ENCODE measurements at places on chromosomes 5 and 9.

GRCh38 chr9:71628247-71628646, 140.1 kb downstream of the CEMIP2 start:
- no peak for DNase-seq

GRCh38 chr5:616484-617039, 4.4 kb downstream of the CEP72 start:
- no peak for DNase-seq

GRCh38 chr5:55800924-55801323, 50.2 kb upstream of the IL31RA start:
- DNase-seq = no peak

DNA sequence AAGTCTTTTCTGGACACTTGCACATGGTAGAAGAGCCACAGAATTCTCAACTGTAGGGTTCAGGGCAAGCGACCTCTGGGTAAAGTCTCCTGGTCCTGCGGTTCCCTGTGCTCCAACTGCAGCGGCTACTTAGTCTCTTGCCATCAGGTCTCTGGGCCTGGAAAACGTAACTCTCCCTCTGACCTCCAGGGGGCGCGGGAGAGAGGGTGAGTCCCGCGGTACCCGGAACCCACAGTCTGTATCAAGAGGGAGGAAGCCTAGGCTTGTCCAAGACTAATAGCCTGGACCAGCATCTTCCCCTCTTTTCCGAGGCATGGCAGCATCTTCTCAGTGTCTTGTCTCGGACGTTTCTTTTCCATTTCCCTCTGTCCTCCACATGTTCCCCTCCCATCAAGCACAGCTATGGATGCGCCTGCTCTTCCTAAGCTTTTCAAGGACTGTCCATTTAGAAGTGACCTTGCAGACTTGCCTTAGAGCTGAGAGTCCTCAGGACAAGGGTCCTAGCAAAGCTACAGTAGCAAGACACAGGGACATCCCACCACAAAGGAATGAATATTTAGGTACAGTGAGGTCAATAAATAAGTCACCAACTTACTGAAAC, 59.3 kb downstream of the FSTL4 start:
- DNase-seq = peak; percentile 24

DNA sequence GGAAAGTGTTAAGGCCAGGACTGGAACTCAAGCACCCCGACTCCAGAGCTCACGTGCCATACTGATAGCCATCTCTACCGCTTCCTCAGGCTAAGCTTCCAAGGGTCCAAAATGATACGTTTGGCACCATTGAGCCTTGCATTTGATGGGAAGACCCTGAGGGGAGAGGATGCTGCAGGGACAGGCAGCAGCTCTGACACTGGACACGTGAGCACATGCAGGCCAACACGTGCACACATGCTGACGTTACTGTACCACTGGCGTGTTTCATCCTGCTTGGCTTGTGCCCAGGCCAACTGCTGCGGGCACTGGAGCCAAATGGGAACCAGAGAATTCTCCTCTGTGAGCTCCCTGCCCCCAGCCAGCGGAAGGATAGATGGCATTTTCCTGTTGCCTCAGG, 5.2 kb downstream of the FAT2 start:
- DNase-seq = no peak

DNA sequence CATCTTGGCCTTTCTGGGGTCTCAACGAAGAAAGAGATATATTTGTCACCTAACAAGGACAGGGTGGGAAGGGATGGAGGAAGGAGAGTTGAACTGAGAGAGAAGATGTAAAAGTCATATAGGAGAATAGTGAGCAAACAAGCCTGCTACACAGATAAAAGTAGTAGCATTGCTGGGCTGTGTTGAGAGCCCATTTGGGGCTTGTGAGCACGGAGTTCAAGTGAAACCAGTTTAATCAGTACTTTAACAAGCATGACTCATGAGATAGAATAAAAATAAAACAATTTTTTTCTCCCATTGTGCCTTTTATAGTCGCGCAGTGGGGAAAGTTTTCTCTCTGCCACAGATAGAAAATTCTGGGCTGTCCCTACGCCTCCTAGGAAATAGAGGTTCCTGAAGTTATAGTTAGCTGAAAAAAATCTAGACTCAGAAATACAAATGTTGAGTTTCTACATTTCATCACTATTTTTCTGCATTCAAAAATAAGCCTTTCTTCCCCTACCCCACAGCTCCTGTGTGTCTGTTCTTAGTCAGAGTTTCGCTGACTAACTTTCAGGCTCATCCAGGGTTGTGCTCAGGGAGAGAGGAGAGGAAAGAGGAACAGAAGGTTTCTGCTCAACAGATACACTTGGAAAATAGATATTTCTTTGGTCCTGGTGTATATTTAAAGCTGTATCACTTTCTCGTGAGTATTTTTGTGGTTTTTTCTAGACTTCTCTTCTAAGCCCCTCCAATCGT, 395.8 kb upstream of the ADAMTSL1 start:
- no peak for DNase-seq

GRCh38 chr5:124705577-124705976, 40.9 kb downstream of the ZNF608 start:
- no peak for DNase-seq

DNA sequence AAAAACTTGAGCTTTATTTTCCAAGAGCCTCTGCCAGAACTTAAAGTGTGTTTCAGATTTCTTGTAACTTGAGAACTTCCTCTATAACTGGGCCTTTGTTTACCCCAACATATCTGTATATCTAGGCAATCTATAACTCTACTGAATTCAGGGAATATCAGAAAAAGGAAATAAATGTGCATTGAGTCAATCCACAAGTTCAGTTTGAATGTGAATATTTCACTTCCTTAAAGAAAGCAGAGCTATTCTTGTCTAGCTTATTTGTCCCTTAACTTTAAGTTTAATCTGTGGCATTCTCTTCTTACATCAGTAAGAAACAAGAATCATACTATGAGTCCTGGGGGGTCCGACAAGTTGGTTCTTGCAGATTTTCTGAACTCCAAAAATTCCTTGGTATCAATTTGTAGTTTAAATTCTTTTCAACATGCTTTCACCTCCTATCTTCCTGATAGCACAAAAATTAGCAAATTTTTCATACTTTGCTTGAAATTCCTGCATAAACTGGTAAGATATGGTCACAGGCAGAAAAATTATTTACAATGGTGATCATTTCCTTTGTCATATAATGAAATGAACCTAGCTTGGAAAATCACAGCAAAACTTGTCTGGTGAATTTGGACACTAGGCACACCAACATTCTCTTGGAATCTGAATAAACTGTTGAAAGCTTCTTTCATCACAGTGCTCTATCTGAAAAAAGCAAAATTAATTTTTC, 19.8 kb upstream of the ITGA1 start:
- DNase-seq = no peak

- DNase-seq = no peak
Observed at GRCh38 chr9:109225629-109226028, 58.6 kb upstream of the FRRS1L start.

DNA sequence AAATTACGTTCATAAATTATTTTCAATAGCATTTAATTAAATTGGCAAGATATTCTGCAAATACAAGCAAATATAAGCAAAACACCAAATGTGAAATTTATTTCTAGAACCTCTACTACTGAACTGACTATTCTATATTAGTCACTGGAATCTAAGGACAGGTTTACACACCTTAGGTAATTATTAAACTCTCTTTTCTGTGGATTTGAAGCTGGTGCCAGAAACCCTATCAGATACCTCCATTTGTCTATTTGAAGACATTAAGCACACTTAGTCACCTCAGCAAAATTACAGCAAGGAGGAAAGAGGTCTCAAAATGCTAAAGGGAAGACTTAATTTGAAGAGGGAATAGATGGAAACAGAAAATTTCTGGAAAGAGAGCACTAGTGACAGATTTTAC, 83.4 kb downstream of the CPLANE1 start:
- DNase-seq = no peak

GRCh38 chr9:94813379-94813778, 86.9 kb downstream of the AOPEP start:
- DNase-seq = no peak

DNA sequence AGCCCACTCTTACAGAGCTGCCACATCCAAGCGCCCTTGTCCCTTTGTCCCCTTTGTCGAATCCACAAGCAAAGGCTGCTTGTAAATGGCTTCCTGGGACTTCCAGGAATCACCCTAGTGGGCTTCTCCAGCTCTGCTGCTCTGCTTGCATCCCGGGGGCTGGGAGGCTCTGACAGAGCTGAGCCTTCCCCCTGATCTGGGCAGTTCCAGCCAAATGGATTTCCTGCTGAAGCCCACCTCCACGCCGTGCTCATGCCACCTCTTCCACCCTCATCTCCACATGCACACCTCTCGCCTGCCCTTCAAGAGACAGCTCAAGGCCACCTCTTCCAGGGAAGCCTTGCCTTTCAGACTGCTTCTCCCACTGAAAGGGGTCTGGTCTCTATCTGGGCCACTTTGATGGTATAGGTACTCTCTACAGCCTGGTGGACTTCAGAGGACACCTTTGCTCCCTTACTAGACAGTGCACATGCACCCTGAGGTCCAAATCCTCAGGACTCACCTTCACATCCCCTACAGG, 106.2 kb downstream of the LHFPL2 start:
- no peak for DNase-seq

GRCh38 chr9:99222416-99223270, 561 bp downstream of the SEC61B start:
- no peak for DNase-seq

- DNase-seq = no peak
Observed at GRCh38 chr9:132026932-132027585, 52.6 kb downstream of the MED27 start.

- DNase-seq = no peak
Observed at GRCh38 chr9:95316794-95317118, 753 bp downstream of the FANCC start.

DNA sequence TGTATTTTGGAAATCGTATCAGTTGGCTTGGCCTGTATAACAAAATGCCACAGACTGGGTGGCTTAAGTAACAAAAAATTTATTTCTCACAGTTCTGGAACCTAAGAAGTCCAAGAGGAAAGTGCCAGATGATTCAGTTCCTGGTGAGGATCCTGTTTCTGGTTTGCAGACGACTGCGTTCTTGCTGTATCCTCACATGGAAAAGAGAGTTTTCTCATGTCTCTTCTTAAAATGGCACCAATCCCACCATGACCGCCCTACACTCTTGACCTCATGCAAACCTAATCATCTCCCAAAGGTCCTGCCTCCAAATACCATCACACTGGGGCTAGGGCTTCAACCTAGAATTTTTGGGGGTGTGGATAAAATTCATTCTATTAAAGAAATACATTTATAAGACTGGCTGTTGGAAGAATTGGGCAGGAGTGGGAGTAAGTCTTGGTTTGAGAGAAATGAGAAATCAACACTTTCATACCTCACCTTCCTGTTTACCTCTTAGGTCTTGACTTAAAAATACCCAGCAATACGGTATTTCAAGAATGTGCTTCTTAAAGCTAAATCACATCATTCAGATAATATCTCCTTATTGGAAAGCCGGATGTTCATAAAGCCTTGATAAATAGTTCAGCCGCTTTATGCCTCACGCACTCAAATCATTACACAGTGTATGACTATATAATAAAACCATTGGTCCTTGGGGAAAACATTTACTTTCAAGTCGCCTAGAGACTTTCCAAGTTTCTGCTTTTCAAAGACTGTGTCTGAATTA, 28.7 kb downstream of the PTTG1 start:
- no peak for DNase-seq

DNA sequence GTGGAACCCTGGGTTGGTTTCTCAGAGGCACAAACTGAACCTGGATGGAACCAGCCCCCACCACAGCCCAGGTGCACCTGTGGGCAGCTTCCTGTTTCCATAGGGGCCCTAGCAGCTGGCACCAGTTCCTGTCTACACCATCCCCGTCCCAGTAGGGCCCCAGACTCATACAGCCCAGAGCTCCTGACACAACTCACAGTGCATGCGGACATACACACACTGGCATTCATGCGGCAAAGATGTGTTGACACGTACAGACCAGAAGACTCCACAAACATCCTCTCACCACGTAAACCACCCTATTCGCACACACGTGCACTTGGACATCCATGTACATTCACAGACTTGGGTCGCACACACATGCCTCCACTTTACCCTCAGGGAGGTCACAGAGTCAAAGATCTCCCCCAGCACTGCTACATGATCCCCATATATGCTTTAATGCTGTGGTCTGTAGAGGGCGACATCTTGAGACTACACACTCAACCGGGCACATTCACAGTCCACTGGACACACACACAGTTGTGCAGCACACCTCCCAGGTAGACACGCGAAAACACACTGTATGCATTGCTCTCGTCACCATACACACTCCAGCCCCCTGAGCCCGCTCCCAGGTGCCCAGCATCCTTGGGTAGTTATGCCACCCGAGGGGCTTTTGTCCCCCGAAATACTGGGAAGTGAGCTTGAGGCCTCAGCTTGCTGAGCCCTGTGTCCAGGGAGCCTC, 22.4 kb downstream of the CXXC5 start:
- DNase-seq = no peak

DNA sequence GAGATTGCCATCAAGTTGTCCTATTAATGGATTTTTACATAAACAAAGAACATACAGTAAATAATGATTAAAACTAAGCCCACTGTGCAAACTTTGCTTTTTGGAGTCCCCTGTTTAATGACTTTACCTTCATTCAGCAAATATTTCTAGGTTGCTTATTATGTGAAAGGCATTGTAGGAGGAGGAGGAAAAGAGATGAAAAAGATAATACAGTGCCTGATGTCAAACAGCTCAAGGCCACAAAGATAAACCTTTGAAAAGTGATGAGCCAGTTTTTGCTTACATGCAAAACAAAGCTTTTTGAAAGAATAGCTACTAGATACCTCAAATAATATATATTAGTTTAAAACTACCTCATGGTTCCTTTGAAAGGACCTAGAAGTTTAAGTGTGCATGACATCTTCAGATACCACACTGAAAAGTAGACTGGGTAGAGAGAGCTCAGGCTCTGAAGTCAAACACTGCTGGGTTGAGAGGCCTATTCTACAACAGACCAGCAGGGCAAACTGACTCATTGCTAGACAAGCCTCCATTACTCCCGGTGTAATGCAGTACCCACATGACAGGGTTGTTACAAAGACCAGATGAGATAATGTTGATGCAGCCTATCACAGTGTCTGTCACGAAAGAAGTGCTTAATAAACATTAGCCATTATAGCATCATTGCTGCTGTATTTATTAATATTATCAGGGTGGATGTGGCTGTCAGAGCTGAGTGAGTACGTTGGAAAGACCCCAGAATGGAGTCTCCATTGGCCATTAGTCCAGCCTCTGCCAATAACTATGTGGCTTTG, 11.8 kb downstream of the DEPDC1B start:
- DNase-seq = no peak

DNA sequence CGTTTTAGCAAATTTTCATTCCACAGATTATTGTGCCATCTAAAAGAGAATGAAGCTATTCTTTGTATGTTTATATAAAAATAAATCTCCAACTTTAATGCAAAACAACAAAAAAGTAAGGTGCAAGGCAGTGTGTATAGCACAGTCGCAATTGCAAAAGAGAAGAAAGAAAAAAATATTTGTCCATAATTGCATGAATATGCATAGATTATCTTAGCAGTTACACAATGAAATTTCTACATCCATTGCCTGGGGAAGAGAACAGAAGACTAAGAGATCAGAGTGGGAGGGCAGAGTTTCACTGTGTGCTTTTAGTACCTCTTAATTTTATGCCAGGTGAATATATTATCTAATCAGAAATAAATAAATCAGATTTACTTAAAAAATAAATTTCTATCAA, 86.4 kb upstream of the LHFPL2 start:
- DNase-seq = no peak

- DNase-seq = no peak
Observed at GRCh38 chr9:83572524-83572923, 34.3 kb upstream of the FRMD3 start.
